Fibroblast of gingiva (primary cell): ENCODE measurements at places on chromosomes 4 and X.

GRCh38 chrX:155263854-155264628, at the start of gene RAB39B:
RAB39B (minus strand) TSS chrX:155264491; CDS start chrX:155264288, 203 bp downstream.
- DNase-seq, result peak; percentile 36

- no peak for DNase-seq
Observed at GRCh38 chr4:40395166-40395900, 60.2 kb downstream of the CHRNA9 start.

GRCh38 chr4:125741825-125742452, 427.2 kb downstream of the FAT4 start:
- DNase-seq, result peak; percentile 51

DNA sequence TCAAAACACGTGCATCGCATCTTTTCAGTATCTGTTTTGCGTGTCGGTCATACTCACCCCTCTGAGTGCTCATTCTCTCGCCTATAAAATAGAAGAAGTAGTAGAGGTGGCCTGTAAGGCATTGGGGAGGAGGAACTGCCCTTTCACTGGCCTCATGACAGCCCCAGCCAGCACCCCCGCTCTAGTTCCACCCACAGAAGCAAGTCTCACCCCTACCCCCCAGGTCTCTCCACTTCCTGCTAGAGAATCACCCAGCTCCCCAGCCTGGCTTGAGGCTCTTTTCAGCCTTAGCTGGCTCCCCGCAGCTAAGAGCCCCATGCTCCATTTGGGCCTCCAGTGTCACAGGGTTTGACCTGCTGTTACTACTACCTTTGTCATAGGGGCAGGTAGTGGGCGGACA, 11.8 kb downstream of the HDAC6 start:
- no peak for DNase-seq

DNA sequence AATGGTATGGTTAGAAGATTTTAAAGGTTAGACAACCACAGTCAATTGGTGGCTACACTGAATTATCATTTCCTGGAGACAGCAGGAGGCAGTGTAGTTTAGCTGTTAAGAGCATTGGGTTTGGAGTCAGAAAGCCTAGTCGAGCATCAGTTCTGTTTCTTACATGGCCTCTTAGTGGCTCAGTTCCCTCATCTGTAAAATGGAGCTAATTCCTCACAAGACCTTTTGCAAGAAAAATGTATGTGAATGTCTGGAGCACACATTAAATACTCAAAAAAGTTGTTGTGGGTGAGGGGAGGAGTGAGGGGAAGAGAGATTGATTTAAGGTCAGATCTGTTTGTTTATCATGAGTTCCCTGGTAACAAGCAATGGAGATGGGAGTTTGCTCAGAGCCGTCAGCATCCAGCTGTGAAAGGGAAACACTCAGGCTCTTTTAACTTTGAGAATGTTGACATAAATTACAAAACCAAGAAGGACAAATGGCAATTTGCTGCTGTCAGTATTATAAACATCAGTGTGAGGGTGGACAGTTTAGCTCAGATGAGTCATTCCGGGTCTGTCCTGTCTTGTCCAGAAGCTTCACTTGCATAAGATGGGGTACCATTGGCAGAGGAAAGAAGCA, 98.2 kb upstream of the PGRMC2 start:
- DNase-seq, result peak; percentile 77

- no peak for DNase-seq
Observed at GRCh38 chrX:69218407-69218997, 53.2 kb upstream of the PJA1 start.

DNA sequence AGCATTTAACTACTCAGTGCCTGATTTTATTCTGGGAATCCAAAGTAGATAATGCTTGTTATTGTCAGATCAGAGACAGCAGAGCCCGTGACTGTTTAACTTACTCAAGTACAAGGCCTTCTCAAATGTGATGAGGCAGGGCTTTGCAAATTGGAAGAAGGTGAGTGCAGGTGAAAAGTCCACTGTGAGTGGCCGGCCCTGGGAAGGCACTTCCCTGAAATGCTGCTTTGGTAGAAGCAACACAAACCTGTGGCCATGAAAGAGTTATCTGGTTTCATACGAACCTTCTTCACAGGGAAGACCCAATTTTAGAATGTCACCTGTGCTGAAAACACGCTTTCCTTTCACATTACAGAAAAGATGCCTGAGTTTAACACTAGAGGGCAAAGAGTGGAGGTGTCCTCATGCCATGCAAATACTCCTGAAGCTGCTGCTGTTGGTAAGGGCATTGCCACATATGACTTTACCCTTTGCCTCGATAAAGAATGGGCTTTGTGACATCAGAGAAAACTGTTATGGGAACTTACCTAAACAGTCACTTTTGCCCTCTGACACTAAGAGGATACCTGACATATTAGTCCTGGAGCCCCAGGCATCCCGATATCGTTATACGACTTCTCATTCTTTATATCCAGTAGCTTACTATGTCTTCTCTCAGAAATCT, 8.0 kb downstream of the PPARGC1A start:
- DNase-seq, result no peak

- no peak for DNase-seq
Observed at GRCh38 chr4:141035920-141036319, 97.3 kb downstream of the RNF150 start.

GRCh38 chr4:12036450-12036849, 607.8 kb upstream of the HS3ST1 start:
- DNase-seq, result no peak

DNA sequence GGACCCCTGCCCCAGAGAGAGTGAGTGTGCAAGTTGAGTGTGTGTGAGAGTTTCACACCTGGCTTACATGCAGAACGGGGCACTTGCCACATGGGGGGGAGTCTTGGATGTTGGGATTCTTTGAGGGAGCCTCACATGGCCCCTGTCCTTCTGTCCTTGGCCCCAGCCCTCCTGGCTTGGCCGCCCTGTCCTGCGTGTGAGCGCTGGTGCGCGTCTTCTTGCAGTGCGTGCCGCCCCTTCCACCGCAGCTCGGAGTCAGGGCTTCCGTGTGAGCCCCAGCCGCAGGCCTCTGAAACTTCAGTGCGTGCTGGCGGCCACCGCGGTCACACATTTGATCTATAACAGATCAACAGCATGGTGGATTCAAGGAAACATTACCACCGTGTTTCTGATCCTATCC, 30.1 kb upstream of the HGFAC start:
- DNase-seq, result no peak

- DNase-seq, result no peak
Observed at GRCh38 chr4:24764345-24764744, 31.0 kb upstream of the SOD3 start.

- DNase-seq, result no peak
Observed at GRCh38 chr4:150714462-150715438, 132.8 kb downstream of the MAB21L2 start.

GRCh38 chr4:21113496-21114223, 413.4 kb downstream of the PACRGL start:
- no peak for DNase-seq

- DNase-seq, result no peak
Observed at GRCh38 chr4:121991968-121992367, 40.1 kb upstream of the TRPC3 start.

- DNase-seq, result no peak
Observed at GRCh38 chrX:96841325-96841724, 42.4 kb upstream of the RPA4 start.

- DNase-seq, result peak; percentile 39
Observed at GRCh38 chr4:14111730-14112181, 484.2 kb upstream of the BOD1L1 start.

GRCh38 chr4:139912445-139912844, 241.5 kb downstream of the MAML3 start:
- peak; percentile 21 for DNase-seq

GRCh38 chr4:165931741-165932140, 58.7 kb downstream of the TLL1 start:
- no peak for DNase-seq

- no peak for DNase-seq
Observed at GRCh38 chrX:46627062-46627461, 53.5 kb downstream of the CHST7 start.

DNA sequence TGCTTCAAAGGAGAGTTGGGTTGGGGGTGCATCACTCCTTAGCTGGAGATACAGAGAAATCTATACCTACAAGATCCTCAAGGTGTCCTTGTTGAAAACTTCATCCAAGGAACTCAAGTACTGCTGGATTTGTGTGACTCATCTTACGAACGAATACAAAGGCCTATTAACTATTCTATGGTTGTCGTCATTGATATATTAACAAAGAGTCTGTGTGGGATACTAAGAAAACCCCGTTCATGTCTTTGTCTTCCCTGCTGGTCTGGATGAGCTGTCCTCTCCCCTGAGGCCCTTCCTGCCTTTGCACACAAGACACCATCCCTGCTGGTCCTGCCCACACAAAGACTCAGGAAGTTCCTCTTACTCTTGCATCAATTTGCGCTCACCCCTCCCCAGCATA, 54.9 kb upstream of the IRF2 start:
- DNase-seq, result no peak

- DNase-seq, result no peak
Observed at GRCh38 chr4:37549041-37549440, 137.1 kb downstream of the RELL1 start.

DNA sequence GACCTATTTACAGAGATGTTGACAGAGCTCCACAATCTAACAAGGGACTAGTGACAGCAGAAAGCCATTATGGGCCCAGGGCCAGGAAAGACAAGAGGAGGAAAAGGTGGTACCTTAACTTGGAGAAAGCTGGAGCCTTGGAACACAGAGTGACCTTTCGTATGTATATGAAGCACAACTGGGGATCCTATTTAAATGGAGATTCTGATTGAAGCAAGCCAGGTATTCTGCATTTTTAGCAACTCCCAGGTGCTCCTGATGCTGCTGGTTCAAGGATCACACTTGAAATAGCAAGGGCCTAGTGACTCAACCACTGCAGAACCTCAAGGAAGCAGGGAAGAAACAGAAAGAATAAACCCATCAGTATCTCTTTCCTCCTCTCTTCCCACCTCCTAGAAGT, 99.4 kb downstream of the TMEM47 start:
- DNase-seq, result no peak

GRCh38 chrX:28180096-28180495, 198.8 kb upstream of the DCAF8L1 start:
- DNase-seq, result no peak

DNA sequence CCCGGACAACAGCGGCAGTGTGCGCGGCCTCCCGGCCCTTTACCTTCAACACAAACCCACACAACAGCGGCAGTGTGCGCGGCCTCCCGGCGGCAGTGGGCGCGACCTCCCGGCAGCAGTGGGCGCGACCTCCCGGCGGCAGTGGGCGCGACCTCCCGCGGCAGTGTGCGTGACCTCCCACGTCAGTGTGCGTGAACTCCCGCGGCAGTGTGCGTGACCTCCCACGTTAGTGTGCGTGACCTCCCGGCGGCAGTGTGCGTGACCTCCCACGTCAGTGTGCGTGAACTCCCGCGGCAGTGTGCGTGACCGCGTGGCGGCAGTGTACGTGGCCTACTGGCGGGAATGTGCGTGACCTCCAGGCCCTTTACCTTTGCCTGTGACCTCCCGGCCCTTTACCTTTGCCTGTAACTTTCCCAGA, 576.6 kb upstream of the FRG1 start:
- no peak for DNase-seq

GRCh38 chrX:78476701-78477100, 149.3 kb upstream of the CYSLTR1 start:
- peak; percentile 65 for DNase-seq

DNA sequence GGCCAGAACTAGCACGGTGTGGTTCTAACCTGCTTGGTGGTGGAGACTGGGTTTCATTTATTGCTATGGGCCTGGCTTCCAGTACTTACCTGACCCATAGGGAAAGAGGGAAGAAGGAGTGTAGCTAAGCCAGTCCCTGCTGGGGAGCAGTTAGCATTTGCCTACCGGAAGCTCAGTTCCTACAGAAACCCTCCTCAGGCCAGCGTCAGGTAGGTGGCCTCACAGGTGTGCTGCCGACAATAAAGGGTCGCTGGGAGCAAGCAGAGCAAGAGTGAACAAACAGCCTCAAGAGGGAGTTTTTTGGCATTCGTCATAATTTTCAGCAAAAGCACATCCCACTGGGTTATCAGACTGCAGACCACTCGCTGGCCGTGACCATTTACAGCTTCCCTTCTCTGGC, 740.6 kb upstream of the TENM3 start:
- no peak for DNase-seq

- no peak for DNase-seq
Observed at GRCh38 chr4:14400307-14400706, 602.0 kb upstream of the CPEB2 start.

DNA sequence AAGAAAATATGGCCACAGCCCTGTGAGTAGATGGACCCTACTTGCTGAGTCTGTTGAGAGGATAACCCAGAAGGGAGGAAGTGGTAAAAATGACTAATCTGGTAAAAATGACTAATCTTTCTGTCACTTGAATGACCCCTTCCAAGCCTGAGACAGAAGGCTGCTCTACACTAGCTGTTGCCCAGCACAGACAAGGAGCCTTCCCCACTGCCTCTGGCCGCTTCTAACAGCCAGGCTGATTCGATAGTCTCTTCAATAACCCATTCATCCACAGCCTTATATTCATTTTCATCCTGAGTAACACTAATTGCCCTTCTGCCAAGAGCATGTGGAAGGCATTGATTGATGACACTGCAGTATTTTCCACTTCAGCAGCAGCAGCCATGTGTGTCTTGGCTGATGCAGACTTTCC, 18.4 kb downstream of the MAGEB17 start:
- peak; percentile 19 for DNase-seq

DNA sequence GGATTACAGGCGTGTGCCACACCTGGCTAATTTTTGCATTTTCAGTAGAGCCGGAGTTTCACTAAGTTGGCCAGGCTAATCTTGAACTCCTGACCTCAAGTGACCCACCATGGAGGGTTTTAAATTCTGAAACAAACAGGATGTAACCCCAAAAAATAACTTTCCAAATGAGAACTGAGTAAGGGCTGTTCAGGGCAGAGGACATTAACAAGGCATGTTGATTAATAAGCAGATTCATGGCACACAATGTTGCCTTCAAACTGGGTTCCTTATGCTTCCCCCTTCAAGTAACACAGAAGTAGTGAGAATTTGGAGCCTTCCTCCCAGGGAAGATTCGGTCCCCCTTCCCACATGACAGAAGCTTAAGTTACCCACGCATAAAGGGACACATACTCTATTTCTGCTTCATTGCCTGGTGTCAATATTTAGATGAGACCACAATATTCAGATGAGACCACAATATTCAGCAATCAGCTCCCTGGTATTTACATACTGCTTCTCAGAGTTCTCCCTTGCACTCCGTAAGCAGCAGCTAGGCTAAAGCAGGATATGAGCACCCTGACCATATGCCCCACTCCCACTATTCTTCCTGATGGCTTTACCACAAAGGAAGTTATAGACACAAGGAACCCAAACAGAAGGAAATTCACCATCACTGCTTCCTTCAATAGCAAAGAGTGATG, 21.4 kb downstream of the GRSF1 start:
- DNase-seq, result no peak
